ENCODE measurements at places on chromosomes 11 and 22.

- DNase-seq, result no peak
These were observed 3.9 kb downstream of the TENM4 start for GRCh38 chr11:79436919-79437277.

GRCh38 chr11:12377824-12378593 is 638 bp downstream of the PARVA start:
- DNase-seq, result peak; percentile 82

- DNase-seq, result no peak
These were observed 40.0 kb upstream of the RTL6 start for GRCh38 chr22:44538051-44538450.

DNA sequence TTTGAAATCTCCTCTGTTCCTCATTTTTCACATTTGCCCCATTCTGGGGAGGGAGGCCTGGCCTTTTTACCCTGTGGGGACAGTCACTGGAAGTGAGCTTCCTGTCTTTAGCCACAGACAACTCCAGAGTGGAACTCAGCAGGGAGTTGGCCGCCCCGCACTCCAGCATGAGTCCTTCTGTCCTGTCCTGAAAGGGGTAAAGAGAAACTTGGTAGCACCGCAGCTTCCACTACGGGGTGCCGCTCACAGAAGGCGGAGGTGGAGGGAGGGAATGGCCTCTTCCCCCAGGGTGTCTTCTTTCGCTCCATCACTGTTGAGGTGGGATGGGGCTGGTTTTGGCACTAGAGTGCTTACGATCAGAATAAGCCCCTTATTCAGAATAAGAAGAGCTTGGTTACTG is 132.2 kb downstream of the ST3GAL4 start:
- no peak for DNase-seq

- DNase-seq, result peak; percentile 92
These were observed 1.2 kb downstream of the ARHGEF17 start for GRCh38 chr11:73308961-73309919.

DNA sequence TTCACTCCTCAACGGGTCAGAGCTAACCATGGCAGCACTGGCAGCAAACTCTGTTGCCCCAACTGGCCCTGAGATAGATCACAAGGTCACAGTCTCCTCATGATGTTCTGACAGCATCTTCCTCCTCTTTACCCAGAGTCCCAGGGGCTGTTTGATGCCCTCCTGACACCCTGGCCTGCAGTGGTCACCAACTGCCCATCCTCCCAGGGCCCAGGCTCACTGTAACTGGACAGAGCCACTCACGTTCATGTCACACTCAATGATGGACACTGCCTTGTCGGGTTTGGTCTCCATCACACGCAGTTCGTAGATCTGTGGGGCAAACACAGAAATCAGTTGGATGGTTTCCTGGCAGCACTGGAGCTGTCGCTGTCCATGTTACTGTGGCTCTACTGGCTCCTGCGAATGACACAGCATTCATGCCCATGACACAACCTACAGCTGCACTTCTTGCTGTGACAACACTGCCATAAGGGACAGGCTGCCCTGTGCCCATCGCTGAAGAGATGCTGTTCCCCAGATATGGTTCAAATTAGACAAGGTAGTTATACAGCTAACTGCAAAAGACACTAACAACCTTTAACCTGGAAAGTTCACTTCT is 10.4 kb upstream of the C22orf39 start:
- DNase-seq, result no peak

- no peak for DNase-seq
These were observed 29.1 kb downstream of the TRIM29 start for GRCh38 chr11:120108785-120109168.

DNA sequence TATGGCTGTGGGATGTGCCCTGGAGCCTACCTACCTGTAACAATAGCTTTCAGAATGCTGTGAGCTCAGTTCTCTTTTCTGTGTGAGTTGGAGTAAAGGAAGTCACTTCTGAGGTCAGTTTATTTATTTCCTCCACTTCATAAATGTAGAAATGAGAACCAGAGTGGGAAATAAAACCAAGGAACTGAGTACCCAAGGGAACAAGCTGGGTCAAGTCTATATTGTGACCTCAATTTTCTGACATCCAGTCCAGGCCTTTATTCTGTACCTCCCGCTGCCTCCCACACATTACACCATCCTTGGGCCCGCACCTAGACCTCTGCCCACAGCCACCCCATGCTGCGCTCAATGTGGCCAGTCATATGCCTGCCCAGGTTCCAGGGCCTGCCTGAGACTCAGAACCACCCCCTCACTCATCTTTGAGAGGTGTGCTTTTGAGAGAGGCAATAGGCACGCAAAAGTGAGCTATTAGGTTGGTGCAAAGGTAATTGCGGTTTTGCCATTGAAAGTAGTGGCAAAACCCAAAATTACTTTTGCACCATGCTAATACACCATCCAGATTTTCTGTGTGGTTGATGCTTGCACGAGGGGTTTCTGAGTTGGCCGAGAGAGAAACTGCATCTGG is 9.8 kb downstream of the MS4A6E start:
- no peak for DNase-seq

GRCh38 chr11:2672553-2673249 is 27.1 kb downstream of the KCNQ1OT1 start:
- no peak for DNase-seq

DNA sequence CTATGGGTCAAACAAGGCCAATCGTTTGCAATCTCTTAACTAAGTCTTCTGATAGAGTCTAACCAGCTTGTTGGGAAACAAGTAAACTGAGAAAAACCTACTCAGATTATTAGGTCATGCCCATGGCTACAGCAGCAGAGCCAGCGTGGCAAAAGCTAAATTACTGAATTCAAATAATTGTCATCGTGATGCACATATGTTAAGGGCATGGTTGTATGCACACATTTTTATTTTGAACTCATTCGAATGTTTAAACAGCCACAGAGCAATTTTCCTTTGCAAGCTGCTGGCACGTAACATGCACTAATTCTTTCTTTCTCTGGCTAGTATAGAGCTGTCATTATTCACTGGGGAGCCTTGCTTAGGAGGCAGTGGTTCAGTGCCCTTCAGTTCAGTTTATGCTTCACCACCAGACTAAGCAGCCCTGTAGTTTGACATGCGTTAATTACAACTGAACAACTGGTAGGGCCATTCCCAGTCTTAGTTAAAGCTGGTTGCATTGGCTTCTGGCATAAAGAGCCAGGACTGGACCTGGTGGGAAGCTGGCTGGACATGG is 396.4 kb downstream of the METTL15 start:
- no peak for DNase-seq

DNA sequence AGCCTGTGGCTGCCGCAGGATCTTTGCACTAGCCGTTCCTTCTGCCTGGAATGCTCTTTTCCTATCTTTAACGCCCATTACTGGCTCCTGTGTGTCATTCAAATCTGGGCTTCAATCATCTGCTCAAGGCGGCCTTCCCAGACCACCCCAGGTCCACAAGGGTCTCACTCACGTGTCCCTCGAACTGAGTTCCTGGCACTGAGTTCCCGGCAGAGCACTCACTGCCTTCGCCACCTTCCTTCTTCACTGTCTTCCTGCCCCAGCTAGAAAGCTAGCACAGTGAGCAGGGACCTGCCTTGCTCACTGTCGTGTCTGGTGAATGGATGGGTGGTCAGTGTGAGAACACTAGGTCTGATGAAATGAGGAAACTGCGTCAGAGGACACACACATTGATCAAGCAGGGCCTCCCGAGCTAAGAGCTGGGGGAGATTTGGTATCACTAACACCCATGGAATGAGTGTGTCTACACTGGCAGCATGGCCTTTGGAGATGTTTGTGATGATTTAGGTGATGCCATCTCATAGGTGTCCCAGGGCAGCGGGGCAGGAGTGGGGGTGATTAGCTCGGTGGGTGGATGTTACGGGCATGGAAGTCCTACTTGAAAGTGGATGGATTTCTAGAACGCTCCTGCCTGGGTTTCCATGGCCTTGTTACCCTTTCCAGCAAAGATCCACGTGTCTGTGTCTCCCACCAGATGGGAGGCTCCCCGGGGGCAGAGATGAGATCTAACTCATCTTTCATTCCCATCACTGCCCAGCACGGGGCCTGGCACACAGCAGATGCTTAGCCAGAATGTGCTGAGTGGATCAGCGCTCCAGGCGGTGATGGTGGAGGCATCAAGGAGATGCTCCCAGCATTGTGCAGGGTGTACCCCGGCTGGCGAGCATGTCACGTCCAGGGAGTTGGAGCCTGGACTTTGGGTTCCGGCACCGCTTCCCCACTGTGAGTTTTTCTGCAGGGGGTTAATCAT is 64.5 kb downstream of the SHISAL1 start:
- DNase-seq, result no peak

GRCh38 chr11:36131721-36132397 is 157.4 kb downstream of the COMMD9 start:
- no peak for DNase-seq

GRCh38 chr11:74138572-74138971 is 32.2 kb downstream of the C2CD3 start:
- peak; percentile 90 for DNase-seq

DNA sequence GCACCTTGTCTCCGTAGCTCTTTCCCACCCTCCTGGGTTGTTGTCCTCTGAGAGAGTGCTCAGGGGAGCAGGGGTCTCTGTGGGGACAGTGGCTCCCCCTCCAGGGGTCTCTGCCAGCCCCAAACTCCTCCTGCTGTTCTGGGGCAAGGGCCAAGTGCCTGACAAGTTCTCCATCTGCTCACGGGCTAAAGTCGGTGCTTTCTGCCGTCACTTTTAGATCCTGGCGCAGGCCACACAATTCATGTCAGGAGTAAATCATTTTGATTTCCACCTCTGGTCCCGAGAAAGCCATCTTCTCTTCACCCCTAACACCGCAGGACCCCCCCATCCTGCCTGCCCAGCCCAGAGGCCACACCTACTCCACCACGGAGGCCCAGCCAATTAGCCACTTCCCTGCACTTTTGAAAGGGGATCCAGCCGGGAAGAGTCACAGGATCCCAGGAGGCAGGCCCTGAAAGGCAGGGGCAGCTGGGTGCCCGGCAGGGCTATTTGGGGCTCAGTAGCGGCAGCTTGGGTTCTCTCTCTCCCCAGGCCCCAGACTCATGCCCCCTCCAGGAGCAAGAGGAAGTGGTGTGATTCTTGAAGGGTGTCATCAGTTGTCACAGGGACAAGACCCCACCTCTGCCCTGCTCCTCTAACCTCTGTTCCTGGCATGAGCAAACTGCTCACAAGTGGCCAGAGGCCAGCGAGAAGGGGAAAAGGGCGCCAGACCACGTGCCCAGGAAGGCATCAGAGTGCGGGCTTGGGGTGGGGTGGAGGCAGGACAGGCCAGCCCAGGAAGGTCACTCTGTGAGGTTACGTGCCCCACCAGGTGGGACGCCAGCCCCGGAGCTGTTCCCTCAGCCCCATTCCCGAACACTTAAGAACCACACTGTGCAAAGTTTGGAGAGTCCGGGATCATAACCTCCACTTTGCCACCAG is 1.3 kb downstream of the MACROD1 start:
- DNase-seq, result no peak

GRCh38 chr11:76625472-76626186 is 44.9 kb downstream of the LRRC32 start:
- DNase-seq, result no peak

DNA sequence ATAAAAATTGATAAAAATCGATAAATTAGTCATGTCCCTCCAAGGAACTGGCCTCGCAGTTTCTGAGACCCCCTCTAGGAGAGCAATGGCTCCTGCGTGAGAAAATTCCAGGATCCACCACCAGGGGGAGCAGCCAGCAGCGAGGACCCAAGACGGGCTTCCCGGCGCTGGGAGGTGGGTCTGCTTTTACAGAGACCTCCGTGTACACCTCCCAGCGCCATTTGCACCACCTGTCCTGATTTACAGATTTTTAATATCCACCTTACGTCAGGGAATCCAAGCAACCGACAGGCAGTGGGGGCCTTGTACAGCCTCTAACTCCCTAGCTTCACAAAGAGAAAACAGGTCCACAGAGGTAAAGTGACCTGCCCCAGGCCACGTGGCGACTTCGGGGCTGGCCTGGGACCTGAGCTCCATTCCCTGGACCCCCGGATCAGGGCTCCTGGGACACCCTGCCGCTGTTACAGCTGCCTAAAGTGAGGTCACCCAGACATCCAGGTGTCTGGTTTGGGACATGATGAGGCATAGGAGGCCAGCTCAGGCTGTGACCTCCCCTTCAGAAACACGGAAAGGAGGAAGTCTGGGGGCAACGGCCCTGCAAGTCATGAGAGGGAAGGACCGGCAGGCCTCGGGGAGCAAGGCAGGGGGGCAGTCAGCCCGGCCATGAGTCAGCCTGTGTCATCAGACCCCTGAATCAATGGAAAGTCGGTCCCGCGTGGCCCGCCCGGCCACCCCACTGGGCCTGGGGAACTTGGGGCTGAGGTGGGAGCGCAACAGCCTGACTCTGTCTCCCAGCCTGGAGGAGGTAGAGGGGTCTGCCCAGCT is 3.5 kb downstream of the OSM start:
- peak; percentile 70 for DNase-seq

GRCh38 chr11:14309425-14310192 is 49.4 kb downstream of the RRAS2 start:
- no peak for DNase-seq

DNA sequence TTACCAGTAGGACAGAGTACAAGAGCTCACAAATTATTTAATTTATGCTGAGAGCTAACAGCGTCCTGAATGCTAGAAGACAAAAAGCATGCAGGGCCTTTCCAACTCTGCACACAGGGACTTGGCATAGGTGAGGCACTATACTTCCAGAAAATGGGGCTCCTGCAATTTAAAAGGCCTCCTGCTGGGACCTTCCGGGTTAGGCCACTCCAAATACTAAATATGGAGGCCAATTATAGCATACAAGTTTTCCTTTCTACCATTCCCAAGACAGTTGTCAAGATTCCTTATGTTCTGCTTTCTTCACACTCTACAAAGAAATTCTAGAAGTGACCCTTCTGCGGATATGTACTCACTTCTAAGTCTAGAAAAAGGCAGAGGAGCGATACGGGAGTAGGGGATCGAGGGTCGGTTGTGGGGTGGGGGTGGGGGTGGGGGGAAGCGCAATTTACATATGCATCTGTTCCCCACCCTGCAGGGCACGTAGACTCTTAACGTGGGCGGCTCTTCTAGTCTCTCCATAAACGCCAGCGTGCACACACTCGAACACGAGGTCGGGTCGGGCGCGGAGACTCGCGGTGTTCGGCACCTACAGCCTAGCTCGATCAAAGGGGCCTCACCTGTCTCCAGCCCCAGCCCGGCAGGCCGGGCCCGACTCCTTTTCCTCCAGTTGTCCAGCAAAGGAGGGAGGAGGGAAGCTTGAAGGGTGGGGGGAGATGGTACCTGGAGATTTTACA is 728 bp downstream of the DCUN1D5 start:
- DNase-seq, result peak; percentile 20
